Ovary (tissue), 10 donors: ENCODE measurements at places on chromosomes 6 and 20. TPM values are rescaled to one million over a fixed set of nuclear protein-coding genes. Genes with fewer than 3 reads are reported as not detected.

GRCh38 chr6:11224252-11224965, 8.1 kb downstream of the NEDD9 start:
- H3K36me3 ChIP-seq: no peaks in the 10 kb centered on the region
- no peak overlapping the region for H3K27ac ChIP-seq
- no peak overlapping the region for H3K4me3 ChIP-seq
- peaks cover 7% of the 10 kb centered on the region for H3K4me1 ChIP-seq

SUMO4 gene
- 2.7 TPM for total RNA-seq

- no peaks in the 10 kb centered on the region for H3K4me1 ChIP-seq
- no peak for DNase-seq
- no peaks in the 10 kb centered on the region for H3K27me3 ChIP-seq
- no peak overlapping the region for H3K4me3 ChIP-seq
- H3K27ac ChIP-seq: no peak overlapping the region
Measured at GRCh38 chr6:55281215-55281614, 46.1 kb upstream of the GFRAL start.

HSP90AB1 gene
- total RNA-seq: 1,022 TPM

DNA sequence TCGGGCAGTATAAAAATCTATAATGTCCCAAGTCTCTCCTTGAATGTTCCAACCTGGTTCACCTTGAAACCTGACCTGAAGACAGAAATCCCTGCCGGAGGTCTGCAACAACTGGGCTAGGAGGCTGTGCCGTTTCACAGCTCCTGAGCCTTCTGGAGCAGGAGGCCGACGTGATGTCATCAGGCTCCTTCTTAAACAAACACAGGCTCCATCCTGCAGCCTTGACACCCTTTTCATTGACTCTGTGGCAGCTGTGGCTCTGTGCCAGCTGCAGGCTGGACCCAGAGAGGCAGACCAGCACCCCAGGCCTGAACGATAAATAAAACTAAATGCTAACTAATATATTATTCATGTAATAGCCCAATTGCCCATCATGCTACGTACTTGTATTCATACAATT, 483.9 kb downstream of the CD83 start:
- DNase-seq: no peak
- H3K4me3 ChIP-seq: no peak overlapping the region
- H3K27ac ChIP-seq: no peak overlapping the region
- H3K4me1 ChIP-seq: no peaks in the 10 kb centered on the region
- no peaks in the 10 kb centered on the region for H3K27me3 ChIP-seq

GRCh38 chr6:85388531-85388930, 61.4 kb upstream of the NT5E start:
- H3K27me3 ChIP-seq: no peaks in the 10 kb centered on the region
- no peaks in the 10 kb centered on the region for H3K4me1 ChIP-seq
- no peak overlapping the region for H3K4me3 ChIP-seq
- no peaks in the 10 kb centered on the region for H3K36me3 ChIP-seq

GRCh38 chr6:3848380-3848779, 793 bp upstream of the FAM50B start:
- peak overlapping the region; percentile 19 for H3K4me3 ChIP-seq
- peaks cover 8% of the 10 kb centered on the region for H3K4me1 ChIP-seq
- no peak for DNase-seq

GRCh38 chr6:37334047-37334446, 19.7 kb upstream of the RNF8 start:
- no peak for DNase-seq
- H3K4me3 ChIP-seq: no peak overlapping the region
- no peak overlapping the region for H3K27ac ChIP-seq
- no peaks in the 10 kb centered on the region for H3K4me1 ChIP-seq
- no peaks in the 10 kb centered on the region for H3K36me3 ChIP-seq

DNA sequence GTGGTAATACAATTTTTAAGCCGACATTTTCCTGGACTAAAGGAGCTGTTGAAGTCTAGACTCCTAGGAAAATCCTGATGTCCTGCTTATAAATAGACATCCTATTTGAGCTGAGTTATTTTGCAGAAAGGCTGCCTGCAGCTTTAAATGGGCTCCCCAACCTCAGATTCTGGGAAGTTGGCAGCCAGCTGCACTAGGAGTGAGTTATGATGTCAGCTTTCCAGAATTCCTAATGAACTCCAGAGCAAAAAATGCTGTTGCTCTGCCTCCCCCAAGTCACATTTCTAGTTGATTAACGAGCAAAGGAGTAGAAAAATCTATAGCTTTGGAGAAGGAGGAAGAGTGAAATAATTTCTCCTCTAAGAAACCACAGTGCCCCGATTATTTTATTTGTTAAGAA, 346.3 kb upstream of the SULF2 start:
- DNase-seq: peak; percentile 44
- no peaks in the 10 kb centered on the region for H3K36me3 ChIP-seq
- H3K27ac ChIP-seq: no peak overlapping the region
- no peaks in the 10 kb centered on the region for H3K27me3 ChIP-seq

- no peak overlapping the region for H3K4me3 ChIP-seq
- no peak overlapping the region for H3K27ac ChIP-seq
- no peaks in the 10 kb centered on the region for H3K36me3 ChIP-seq
- no peak for DNase-seq
- peaks cover 1% of the 10 kb centered on the region for H3K4me1 ChIP-seq
Measured at GRCh38 chr6:126064748-126065401, 78.5 kb downstream of the TRMT11 start.

DNA sequence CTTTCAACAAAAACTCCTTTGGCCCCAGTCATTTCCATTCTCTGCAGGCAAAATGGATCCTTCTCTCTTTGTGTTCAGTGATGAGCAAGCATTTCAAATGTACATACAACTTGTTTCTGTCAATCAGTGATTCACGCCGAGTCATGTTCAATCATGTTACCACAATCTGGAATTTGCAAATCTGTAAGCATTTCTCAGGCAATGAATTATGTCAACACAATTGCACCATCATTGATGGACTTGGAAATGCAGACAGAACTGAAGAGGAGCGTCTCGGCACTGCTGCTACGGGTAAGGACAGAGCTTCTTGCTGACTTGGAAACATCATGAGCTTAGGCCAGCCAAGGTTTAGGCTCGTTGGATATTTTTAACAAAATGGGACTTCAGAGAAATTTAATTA, 132.8 kb upstream of the AGPAT4 start:
- H3K4me3 ChIP-seq: no peak overlapping the region
- no peak overlapping the region for H3K27ac ChIP-seq
- H3K4me1 ChIP-seq: no peaks in the 10 kb centered on the region
- H3K27me3 ChIP-seq: no peaks in the 10 kb centered on the region
- no peak for DNase-seq
